ENCODE measurements at places on chromosomes 5 and 9. TPM values are rescaled to one million over a fixed set of nuclear protein-coding genes. Genes with fewer than 3 reads are reported as not detected.

GRCh38 chr5:32406650-32407049 lies 37.9 kb downstream of the ZFR start:
- DNase-seq = no peak

DNA sequence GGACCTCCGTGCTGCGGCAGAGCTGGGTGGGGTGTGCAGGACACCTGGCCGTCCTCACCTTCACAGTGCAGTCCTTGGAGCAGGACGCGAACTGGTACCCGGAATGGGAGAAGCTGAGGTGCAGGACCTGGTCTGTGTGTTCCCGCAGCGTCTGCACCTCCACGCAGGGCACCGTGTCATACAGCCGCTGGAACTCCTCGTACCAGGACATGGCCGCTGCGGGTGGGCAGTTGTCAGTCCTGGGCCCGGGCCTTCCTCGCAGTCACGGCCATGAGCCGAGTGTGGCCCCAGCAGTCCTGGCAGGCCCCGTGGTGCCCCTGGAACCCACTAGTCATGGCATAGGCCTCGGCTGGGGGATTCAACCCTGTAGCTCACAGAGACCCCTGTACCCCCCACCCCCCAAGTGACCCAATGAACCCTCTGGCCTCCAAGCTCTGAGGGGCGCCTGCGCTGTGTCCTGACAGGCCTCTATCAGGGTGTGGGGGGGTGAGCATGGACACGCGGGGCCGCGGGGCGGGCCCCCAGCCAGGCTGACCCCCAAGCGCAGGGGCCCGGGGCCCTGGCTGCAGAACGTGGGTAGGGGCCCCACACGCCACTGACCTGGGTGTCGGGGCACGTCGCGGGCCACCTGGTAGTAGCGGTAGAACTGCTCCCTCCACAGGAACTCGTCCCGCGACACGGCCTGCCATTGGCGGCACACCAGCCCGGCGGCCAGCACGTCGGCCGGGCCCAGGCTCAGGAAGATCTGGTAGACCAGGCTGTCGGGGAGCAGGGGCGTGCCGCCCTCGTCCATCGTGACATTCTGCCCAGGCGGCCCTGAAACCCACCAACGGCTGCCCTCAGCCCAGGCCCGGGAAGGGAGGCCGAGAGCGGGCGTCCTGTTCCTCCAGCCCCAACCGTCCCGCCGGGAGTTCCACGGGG lies 987 bp downstream of the FBXW5 start:
- no peak for DNase-seq

DNA sequence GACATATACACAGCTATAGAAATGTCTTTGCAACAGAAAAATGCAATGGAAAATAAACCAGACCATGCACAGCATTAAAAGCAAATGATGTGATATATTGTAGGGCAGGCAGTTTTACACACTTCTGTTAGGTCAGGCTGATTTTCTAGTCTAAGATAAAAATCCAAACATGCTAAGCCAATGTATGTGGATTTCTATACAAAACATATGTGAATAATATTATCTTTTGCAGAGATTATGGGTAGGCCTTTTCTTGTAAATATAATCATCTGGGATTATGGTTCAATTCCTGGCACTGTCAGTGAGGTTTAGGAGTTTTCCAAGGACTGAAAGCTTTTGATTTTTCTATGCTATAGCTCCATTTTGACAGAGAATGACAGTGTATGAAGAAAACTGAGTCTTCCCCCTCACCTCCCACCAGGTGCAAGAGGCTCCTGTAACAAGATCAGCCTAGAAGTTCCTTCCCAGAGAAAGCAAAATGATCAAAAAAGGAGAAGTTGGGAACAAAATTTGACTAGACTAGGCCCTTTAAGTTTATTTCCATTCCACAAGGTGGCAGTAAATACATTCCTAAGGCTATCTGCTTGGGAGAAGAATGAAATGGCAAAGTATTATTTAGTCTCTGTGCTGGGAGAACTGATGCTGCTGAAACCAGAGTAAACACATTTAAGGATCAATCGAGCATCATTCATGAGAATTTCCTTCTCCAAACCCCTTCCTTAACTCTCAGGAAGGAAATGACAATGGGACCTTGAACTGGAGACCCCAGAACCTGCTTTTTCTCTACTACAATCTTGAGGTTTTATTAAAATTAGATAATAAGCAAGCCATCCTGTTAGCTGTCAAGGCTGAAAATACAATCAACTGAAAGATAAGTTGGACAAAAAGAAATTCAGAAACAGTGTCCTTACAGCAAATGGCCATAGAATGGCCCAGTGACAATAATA lies 133.0 kb upstream of the TUT7 start:
- no peak for DNase-seq

GRCh38 chr9:38251036-38251860 lies 141.3 kb upstream of the ALDH1B1 start:
- no peak for DNase-seq

DNA sequence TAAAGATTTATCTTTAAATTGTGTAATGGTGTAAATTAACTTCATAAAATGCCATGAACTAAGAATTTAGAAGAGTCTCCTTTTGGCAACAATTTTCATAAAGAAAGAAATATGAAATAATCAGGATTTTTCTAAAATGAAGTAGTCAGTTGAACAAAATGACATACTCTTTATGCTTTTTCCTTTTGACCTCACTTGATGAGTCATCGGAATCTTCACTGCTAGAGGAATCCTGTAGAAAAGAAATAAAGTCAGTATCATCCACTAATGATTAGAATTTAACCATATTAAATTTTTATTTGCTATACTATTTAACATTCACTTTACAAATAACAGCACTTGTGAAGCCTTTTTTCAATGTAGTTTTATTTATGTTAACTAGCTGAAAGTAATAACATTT lies 26.1 kb downstream of the CHD1 start:
- DNase-seq = no peak

DNA sequence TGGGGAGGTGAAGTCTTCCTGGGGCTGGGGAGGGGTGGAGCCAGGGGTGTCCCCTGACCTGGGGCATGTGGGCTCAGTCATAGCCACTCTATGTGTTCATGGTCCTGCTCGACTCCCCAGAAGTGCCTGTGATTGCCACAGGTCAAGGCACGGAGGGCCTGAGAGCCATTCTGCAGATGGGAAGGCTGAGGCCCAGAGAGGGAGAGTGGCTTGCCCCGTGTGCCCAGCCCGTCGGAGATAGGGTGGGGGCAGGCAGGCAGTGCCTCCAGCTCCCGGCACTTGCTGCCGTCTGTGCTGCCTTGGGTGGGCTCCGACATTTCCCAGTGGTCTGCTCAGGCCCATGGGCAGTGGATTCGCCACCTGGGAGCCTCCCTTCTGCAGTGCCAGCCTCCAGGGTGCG lies 74.0 kb downstream of the RXRA start:
- DNase-seq = no peak

- DNase-seq = no peak
Measured at GRCh38 chr5:129836321-129836720, 67.9 kb upstream of the CHSY3 start.

GRCh38 chr9:112489039-112489546 lies 2.5 kb downstream of the KIAA1958 start:
- DNase-seq = no peak

DNA sequence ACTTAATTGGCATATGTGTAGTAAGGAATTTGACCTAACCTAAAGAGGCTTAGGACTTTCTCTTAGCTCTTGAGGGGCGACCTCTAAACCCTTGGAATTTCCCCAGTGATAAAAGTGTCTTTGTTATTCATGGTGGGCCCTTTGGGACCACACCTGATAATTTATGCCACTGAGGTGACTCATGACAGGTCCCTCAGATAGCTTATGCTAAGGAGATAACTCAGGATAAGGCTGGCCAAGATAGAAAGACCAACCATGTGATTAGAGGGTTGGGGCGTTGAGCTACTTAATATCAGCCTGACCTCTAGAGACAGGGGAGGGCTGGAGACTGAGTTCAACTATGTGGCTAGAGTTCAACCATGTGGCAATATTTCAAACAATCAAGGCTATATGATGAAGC lies 218.1 kb downstream of the AP3B1 start:
- no peak for DNase-seq

DNA sequence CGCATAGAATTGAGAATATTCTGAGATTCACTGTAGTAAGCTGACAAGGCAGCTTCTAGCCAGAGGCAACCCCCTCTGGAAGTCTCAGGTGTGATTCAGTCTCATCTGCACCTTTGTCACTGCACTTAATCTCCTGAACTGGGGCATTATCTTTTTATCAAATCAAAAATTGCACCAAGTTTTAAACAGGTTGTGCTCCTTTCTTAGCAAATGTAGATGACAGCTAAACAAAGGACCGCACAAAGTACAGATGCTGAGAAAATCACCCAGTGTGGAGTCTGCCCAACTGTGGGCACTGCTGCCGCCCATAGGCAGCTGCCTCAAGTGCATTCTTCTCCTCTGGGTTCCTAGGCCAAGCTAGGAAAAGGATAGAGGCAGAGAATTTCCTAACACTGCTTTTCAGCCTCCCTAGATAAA lies 51.1 kb downstream of the STARD4 start:
- no peak for DNase-seq

- DNase-seq = no peak
Measured at GRCh38 chr5:155728857-155729683, 597.9 kb upstream of the SGCD start.

GRCh38 chr5:123000731-123001130 lies 35.8 kb downstream of the PPIC start:
- no peak for DNase-seq

- DNase-seq = no peak
Measured at GRCh38 chr5:81626524-81626923, 124.4 kb downstream of the SSBP2 start.

GRCh38 chr5:80894083-80894482 lies 66.1 kb upstream of the RASGRF2 start:
- DNase-seq = no peak

GRCh38 chr9:71364186-71364955 lies 242.9 kb upstream of the TRPM3 start:
- no peak for DNase-seq

GRCh38 chr5:41418220-41419031 lies 92.0 kb downstream of the PLCXD3 start:
- no peak for DNase-seq

DNA sequence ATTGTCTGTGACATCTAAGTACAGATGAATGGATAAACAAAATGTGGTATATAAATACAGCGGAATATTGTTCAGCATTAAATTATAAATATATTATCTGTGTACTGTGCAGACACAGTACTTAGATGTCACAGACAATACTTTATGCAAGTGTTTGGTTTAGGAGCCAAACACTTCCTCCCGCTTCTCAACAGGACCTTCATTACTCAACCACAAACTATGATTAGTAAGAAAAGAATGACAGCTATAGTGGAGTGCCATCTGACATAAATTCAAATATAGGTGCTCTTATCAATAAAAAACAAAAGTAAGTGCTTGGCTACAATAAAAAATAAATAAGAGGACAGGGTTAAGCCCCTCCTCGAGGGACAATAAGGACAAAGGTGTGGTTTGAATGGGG lies 38.9 kb upstream of the STX17 start:
- DNase-seq = no peak

GRCh38 chr9:126411225-126411947 lies 84.8 kb downstream of the MVB12B start:
- no peak for DNase-seq

- no peak for DNase-seq
Measured at GRCh38 chr5:75325242-75325641, 11.8 kb upstream of the HMGCR start.

- no peak for DNase-seq
Measured at GRCh38 chr5:170055606-170056005, 50.1 kb upstream of the FOXI1 start.

DNA sequence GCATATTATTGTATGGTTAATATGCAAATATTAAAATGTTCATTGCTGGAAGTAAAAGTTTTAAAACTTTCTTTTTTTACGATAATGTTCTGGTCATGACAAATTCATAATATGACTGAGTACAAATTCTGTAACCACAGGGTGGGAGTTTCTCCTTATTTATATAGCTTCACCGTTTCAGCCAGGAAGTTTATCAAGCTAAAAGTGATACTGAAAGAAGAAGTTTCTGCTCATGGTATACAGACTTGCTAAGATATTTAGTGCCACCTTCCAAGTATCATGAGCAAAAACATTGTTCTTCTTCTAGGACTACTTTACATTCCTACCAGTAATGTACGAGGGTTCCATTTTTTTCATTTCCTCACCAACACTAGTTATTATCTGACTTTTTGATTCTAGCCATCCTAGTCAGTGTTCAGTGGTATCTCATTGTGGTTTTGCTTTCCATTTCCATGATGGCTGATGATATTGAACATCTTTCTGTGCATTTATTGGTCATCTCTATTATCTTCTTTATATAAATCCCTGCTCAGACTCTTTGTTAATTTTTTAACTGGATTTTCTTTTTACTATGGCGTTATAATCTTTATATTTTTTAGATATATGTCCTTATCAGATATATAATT lies 94.2 kb upstream of the PRRC1 start:
- no peak for DNase-seq

- DNase-seq = no peak
Measured at GRCh38 chr9:16687678-16688369, 182.6 kb downstream of the BNC2 start.

Gene PCDHA13
- not detected for total RNA-seq

Gene ADGRD2
- not detected for total RNA-seq

Gene FAM78A
- total RNA-seq = 22.9 TPM

Gene DMRT3
- total RNA-seq = not detected

Gene TPPP
- 0.04 TPM for total RNA-seq

Gene CD180
- 32.6 TPM for total RNA-seq

Gene SNX18
- 63.4 TPM for total RNA-seq

Gene CER1
- total RNA-seq = not detected

Gene RASGRF2
- 0.64 TPM for total RNA-seq

Gene INSL4
- total RNA-seq = not detected

Gene ZNF366
- not detected for total RNA-seq

Gene LRRC70
- 0.84 TPM for total RNA-seq

Gene PCDHA8
- total RNA-seq = not detected

Gene SPATA31E1
- total RNA-seq = not detected
